ENCODE measurements at places on chromosomes 7 and 10.

- no peak for DNase-seq
These were observed 82.0 kb downstream of the ABLIM1 start for GRCh38 chr10:114576132-114576487.

- DNase-seq: no peak
These were observed 30.6 kb downstream of the PALD1 start for GRCh38 chr10:70508912-70509756.

GRCh38 chr10:644076-644942 is 45.2 kb downstream of the DIP2C start:
- DNase-seq: no peak

DNA sequence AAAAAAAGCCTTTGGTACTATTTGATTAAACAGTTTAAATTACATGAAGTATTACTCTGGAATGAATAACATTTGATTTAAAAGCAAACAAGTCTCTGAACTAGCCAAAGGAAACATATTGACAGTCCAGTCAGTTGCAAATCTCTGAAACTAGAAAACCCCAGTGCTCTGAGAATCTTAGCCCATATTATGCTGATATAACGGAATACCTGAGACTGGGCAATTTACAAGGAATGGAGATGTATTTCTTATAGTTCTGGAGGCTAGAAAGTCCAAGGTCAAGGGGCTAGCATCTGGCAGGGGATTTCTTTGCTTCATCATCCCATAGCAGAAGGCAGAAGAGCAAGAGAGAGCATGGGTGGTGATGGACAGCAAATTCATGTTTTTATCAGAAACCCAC is 21.7 kb upstream of the FKBP9 start:
- DNase-seq: no peak

DNA sequence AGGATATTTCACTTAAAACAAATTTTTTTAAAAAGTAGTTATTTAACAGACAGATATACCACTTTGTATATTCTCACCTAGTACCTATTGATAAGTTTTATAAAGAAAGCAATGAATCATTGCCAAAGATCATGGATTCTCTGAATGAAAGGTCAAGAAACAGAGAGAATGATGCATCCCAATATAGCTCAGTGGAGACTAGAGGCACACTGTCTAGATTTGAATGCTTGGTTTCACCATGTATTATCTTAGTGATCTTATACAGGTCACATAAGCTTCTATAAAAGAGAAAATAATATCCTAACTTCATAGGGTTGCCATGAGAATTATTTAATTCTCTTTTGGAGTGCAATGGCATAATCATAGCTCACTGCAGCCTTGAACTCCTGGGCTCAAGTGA is 87.0 kb upstream of the LRRN3 start:
- DNase-seq: no peak

DNA sequence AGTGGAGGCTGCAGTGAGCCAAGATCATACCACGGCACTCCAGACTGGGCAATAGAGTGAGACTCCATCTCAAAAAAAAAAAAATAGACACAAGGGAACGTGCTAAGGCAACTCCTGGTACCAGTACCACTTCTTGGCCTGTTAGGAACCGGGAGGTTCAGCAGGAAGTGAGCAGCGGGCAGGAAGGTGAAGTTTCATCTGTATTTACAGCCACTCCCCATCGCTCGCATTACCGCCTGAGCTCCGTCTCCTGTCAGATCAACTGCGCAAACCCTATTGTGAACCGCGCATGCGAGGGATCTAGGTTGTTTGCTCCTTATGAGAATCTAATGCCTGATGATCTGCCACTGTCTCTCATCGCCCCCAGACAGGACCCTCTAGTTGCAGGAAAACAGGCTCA is 69.9 kb upstream of the FOXK1 start:
- DNase-seq: no peak

DNA sequence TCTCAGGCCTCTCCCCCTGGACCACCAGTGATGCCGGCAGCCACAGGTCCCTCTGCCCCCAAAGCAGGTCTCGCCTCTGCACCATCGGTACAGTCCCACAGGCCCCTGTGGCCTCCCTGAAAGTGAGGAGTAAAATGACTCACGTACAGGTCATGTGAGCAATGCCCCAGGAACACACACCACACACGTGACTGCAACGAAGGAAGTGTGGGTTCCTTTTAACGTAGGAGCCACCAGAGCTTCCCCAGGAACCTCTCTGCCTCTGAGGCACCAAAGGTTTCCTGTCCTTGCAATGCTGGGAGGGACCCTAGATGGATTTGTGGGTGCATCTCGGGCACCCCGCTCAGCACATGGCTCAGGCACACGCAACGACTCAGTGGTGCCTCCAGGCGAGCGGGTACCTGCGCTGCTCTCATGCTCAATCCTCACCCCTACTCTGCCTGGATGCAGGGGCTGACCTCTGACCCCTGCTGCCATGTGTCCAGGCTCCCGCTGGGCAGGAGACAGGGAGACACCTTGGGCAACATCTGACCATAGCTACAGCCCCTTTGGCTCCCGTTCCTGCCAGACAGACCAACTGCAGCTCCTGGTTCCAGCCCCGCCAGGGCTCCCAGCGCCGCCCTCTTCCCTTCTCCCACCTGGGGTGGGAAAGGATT is 120.7 kb downstream of the PRKAG2 start:
- DNase-seq: no peak

DNA sequence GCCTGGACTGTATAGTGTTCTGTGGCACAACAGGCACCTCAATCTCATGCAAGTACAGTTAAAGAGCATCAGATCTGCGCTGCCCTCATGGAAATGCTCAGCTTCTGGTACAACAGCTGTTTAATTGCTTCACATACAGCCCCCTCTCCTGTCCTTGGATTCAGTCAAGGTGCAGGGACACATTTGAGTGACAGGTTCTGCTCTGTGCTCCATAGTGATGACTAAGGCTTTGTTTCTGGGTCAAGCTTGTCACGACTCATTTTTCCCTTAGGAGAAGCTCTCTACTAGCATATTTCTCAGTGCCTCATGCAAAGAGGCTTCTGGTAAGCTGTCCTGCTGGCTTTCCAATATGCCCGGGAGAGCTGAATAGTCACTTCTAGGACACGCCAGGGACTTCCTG is 26.8 kb upstream of the MYO3A start:
- DNase-seq: no peak

All from HuH-7 (cell line).